AG08396 (cell line): ENCODE measurements at places on chromosomes 5 and 9.

- DNase-seq = peak; percentile 79
Observed at GRCh38 chr9:79023134-79023580, 548.6 kb upstream of the TLE4 start.

DNA sequence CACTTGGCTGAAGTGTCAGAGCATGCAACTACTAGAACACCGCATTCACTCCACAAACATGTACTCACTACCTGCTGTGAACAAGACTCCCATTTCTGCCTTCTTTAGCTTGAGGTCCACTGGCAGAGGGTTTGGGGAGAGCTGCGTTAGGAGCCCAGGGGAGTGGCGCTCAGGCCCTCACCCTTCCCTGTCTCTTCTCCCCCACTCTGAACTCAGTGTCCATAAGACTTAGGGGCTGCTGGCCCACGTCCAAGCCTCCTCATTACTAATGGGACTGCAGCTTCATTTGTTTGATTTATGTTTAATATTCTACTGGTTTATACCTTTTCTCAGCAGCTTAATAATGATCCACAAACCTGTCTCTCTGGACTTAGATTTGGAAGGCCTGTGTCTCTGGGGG is 70.9 kb downstream of the HSPA4 start:
- DNase-seq = no peak

GRCh38 chr5:116766470-116766947 is 191.9 kb upstream of the SEMA6A start:
- no peak for DNase-seq

GRCh38 chr9:136754626-136755301 is 3.3 kb downstream of the LCN8 start:
- DNase-seq = no peak

- DNase-seq = no peak
Observed at GRCh38 chr5:124511791-124512190, 234.6 kb downstream of the ZNF608 start.

- peak; percentile 72 for DNase-seq
Observed at GRCh38 chr5:91101600-91102379, 281.3 kb downstream of the ARRDC3 start.

GRCh38 chr9:88973281-88974045 is 17.8 kb upstream of the S1PR3 start:
- no peak for DNase-seq

DNA sequence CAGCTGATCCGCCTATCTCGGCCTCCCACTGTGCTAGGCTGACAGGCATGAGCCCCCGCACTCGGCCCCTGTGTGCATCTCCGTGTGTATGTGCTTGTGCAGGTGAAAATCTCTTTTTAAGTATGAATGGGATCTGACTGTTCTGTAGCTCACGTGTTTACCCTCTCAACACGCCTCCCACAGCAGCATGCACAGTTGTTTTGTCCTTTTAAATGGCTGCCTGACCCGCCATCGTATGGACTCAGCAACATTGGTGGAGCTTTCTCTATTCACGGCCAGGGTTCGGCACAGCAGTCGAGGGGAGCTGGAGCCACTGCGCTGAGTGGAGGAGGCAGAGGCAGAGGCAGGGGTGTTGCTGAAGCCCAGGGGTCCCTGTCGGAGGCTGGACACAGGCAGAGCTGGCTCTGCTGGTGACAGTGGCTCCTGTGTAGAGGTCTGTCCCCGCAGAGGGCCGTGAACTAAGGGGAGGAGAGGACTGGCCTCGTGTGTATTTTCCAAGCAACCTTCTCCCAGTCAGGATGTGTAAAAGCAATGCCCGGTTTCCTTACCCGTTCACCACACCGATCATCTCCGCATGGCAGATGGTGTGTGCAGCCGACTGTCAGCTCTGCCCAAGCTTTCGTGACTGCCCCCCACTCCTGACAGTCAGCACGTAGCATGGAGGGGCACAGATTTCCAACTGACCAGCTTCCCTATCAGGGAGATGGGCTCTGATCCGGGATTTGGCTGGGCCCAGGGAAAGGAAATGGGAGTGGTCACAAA is 37.3 kb downstream of the MRPL36 start:
- no peak for DNase-seq

- no peak for DNase-seq
Observed at GRCh38 chr9:14529054-14529453, 164.2 kb downstream of the ZDHHC21 start.

DNA sequence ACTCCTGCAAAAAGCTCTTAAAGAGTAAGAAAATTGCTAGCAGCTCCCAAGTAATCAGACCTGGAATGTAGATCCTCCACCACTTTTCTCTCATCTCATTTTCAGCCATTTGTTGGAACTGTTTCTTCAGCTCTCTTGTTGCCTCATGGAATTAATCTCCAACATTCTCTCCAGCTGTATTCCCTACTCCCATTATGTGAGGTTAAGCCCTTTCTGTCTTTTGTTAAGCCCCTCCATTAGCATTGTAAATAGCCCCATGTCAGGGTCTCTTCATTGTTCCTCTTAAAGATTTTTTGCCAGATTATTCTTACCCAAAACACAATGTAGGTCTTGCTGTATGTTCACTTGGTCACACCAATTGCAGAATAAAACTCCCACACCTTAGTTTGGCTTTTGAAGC is 119.8 kb downstream of the PLPPR1 start:
- DNase-seq = no peak

DNA sequence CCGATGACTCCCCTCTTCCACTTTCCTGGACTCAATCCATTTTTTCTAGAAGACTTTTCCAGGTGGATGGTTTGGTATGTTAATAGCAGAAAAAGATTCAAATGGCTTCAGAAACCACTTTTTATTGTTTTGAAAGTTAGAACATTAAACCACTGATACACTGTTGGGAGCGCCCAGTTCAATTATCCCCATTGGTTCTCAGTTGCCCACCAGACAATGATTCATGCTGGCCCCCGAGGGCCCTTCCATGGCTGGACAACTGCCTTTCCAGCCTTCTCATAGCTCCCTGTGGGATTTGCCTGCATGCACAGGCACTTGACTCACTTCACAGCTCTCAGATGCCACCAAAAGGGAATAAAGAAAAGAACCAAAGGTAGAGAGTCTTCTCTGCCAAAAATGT is 21.3 kb upstream of the ANKRD34B start:
- DNase-seq = no peak

- no peak for DNase-seq
Observed at GRCh38 chr5:19496056-19496455, 491.9 kb downstream of the CDH18 start.

DNA sequence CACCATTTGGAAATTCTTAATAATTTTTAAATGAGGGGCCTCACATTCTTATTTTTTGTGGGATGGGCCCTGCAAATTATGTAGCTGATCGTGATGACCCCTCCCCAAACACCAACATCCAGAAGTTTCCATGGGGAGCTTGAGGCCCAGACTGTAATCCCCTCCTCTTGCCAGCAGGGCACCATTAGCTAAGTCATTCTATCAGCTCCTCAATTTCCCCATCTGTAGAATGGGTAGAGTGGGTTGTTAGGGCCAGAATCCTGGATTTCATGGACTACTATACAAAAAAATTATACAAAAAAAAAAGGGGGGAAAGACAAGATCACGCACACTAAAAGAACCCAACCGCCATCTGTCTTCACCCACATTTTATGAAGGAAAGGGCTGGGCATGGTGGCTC is 38.4 kb downstream of the SHB start:
- DNase-seq = no peak

DNA sequence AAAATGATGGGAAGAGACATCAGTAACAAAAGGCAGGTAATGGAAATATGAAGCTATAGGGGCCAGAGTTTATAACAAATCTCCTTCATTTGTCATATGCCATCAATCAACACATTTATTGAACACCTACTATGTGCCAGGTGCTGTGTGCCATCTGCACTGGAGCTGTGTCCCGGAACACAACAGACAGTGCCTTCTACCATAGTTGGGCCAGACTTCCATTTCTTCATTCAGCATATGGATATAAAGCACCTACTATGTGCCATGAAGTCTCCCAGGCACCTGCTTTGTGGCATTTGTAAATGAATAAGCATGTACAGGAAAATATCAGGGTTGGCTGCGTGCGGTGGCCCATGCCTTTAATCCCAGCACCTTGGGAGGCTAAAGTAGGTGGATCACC is 112.5 kb upstream of the ERCC6L2 start:
- no peak for DNase-seq

DNA sequence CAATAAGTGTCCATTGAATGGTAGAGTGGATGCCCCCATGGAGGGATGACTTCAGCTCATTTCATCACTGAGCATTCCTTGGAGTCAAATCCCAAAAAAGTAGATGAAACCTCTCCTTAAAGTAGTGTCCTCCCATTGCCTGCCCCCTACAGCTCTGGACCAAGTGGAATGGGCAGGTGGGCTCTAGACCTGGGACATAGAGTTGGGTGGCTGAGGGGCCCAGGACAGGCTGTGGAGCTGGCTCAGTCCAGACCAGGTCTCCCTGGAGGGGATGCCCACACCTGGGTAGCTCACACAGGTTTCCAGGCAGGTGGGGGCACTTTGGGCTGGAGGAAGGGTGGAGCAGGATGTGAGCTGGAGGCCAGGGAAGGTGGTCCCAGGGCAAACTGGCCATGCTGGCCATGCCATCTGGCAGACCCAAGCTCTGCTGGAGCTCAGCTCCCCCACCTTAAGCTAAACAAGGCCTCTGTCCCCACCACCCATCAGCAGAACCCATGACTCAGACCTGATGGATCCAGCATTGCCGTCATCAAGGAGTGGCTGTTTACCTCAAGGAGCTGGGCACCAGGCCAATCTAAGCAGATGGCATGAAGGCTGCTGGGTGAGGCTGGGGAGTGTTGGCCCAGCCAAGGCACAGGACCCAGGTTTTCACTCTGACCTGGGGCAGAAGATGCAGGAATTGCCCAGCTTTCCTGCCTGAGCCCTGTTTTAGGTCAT is 6.2 kb upstream of the SPINK4 start:
- peak; percentile 78 for DNase-seq

GRCh38 chr5:174409070-174409469 is 315.3 kb upstream of the MSX2 start:
- DNase-seq = no peak

GRCh38 chr9:99682870-99683269 is 138.8 kb upstream of the NR4A3 start:
- no peak for DNase-seq
